ENCODE measurements at places on chromosomes 5 and 9.
A peak's percentile ranks its signal among the peaks of the same experiment; 100 is the strongest.

- peak; percentile 74 for DNase-seq
Observed at GRCh38 chr9:1083325-1083913, 33.3 kb downstream of the DMRT2 start.

GRCh38 chr5:131436081-131436480, 172.2 kb downstream of the CDC42SE2 start:
- no peak for DNase-seq

DNA sequence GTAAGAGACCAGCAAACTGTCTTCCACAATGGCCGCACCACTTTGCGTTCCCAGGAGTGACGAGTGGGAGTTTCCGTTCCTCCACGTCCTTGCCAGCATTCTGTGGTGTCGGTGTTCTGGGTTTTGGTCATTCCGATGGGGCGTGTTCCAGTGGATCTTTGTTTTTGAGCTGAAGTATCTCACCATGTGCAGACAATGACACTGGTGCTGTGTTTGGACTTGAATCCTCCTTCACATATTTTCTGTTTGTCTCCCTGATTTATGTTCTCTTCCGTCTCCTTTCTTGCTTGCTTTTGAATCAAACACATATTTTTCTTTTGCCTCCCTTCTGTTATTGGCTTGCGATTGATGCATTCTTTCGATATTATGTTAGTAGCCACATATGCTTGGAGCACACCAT, 60.8 kb upstream of the IRX4 start:
- no peak for DNase-seq

DNA sequence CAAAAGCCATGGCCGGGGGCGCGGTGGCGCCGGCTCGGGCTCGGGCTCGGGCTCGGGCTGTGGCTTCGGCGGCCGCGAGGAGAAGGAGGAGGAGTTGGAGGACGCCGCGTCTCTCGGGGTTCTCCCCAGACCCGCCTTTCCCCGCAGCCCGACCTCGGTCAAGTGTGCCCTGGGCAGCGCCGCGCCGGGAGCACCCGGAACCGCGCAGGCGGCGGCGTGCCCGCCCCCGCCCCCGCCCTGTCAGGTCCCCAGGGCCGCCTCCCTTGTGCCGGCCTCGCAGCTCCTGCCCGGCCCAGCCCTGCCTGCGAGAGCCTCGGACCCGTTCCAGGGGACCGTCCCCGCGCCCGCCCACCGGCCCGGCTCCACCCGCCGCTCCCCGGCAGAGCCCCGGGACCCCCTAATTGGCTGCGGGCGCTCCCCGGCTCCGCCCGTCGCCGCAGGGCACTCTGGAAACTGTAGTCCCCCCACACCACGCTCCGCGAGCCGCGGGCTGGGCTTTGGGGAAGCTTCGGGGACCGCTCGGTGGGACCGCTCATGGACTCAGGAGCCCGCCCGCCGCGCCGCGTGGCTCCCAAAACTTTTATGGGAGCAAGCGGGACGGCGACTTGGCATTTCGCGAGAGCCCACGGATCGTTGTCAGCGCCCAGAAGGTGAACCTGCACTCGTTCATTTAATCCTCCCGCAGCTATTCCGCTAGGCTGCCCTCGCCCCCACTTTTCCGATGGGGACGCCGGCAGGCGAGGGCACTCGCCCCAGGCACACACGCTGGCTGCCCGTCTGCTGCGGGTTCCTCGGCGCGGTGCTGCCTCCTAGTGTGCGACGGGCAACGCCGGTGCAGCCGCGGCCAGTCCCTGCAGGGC, at the start of gene STK10:
TSS of gene STK10 (minus strand) at position 192 of the 860 bp plus-strand sequence. CDS start at position 10, 182 bp downstream.
- DNase-seq = peak; percentile 97

DNA sequence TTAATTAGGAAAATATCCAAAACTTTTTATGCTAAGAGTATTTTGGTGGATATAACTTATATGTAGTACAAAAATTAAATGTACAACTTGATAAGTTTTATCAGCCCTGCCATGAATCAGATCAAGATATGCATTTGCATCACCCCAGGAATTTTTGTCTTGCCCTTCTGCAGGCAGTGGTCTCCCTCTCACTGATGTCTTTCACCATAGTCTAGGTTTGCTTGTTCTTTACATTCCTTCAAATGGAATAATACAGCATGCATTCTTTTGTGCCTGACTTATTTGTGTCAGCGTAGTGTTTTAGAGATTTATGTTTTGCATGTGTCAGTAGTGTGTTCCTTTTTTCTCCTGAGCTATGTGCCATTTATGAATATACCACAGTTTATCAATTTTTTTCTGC, 36.4 kb downstream of the RNF180 start:
- no peak for DNase-seq

GRCh38 chr5:77632526-77633206, 5.8 kb downstream of the OTP start:
- DNase-seq = no peak

- no peak for DNase-seq
Observed at GRCh38 chr5:5289537-5289936, 132.9 kb upstream of the ICE1 start.

DNA sequence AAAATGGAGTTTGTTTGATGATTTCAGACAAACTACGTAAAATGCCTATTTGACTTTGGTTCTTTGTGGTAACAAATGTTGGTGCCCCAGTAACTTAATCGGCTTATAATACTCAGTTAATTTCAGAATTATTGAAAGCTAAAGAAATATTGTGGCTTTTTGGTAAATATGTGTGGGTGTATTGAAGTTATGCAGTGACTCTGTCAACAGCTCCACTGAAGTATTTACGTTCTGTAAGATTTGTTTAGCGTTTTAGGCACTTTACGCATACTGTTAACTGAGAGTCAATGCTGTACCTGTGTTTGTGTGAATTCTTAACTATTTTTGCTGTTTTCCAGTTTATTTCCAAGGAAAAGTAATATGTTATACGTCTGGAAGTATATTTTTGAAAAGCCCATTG, 2.2 kb downstream of the RAD23B start:
- DNase-seq = no peak

GRCh38 chr5:3925022-3925421, 329.4 kb downstream of the IRX1 start:
- DNase-seq = no peak

DNA sequence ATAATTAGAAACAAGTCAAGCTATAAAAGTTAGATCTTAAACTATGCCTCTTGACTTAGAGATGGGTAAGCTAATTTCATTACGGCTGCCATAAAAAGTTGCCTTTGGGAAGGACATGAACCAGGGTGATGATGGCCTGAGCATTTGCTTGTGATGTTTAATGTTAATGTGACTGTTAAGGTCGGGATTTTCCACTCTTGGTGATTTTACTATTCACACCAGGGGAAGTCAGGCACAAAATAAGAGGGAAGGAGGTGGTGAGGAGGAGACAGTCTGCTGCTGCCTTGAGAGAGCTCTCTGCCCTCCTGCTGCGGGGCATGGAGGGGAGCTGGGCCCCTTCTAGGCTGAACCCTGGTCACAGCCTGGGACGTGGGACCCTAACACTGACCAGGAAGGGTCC, 34.4 kb downstream of the AHRR start:
- DNase-seq = peak; percentile 20

GRCh38 chr5:149618581-149619248, 37.4 kb downstream of the ARHGEF37 start:
- no peak for DNase-seq

- no peak for DNase-seq
Observed at GRCh38 chr9:90641086-90641485, 1.5 kb downstream of the DIRAS2 start.

- no peak for DNase-seq
Observed at GRCh38 chr9:125183561-125183960, 6.0 kb downstream of the PPP6C start.

- DNase-seq = no peak
Observed at GRCh38 chr9:72400866-72401265, 35.9 kb upstream of the ZFAND5 start.

GRCh38 chr9:98380065-98380681, 124.7 kb upstream of the TBC1D2 start:
- no peak for DNase-seq

GRCh38 chr5:131745703-131746102, 51.1 kb downstream of the FNIP1 start:
- DNase-seq = no peak

DNA sequence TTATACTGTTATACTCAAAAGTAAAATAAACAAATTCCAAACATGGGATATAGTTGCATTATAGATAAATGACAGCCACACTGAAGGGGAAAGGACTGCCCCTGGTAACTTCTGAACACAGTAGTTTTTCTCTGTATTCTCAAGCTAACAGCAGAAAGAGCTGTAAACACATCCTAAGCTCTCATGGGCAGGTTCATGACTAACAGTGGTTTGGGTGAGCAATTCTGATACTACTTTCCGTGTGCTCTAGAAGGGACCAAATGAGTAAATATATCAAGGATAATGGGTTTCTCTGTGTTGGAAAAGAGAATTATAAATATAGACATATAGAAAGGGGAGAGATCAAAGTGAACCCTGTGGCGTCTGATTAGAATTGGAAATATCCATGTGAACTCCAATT, 2.2 kb upstream of the LCN6 start:
- no peak for DNase-seq

- DNase-seq = no peak
Observed at GRCh38 chr9:16651446-16651964, 219.0 kb downstream of the BNC2 start.

- DNase-seq = no peak
Observed at GRCh38 chr9:98992885-98993569, 49.3 kb downstream of the COL15A1 start.

GRCh38 chr5:73204332-73204731, 31.3 kb downstream of the TMEM174 start:
- DNase-seq = no peak

GRCh38 chr5:158414780-158415179, 555.8 kb upstream of the CLINT1 start:
- DNase-seq = no peak

- DNase-seq = no peak
Observed at GRCh38 chr9:137158625-137159024, 11.2 kb downstream of the LRRC26 start.

GRCh38 chr9:126203313-126203712, 123.3 kb upstream of the MVB12B start:
- no peak for DNase-seq

DNA sequence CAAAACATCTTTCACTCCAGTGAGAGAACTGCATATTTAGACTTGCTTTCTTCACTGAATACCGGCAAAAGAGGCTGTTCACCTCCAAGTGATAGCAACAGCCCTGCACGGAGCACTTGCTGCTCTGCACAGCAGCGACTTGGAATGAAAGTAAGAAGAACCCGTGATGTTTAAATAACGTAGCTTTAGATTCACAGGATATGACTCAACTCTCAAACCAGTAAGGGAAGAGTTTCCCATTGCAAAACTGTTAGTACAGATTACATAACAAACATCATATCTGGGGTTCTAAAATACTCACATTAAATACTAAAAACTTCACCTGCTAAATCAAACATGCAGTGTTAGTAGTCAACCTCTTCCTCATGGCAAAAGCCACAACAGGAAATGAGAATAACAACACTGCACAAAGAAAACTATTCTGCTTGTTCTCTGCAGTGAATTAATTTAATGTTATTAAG, 203.4 kb downstream of the MCTP1 start:
- no peak for DNase-seq

- no peak for DNase-seq
Observed at GRCh38 chr9:72586388-72587130, 65.2 kb downstream of the TMC1 start.

- peak; percentile 82 for DNase-seq
Observed at GRCh38 chr5:129460936-129461710, 1.0 kb downstream of the ADAMTS19 start.

DNA sequence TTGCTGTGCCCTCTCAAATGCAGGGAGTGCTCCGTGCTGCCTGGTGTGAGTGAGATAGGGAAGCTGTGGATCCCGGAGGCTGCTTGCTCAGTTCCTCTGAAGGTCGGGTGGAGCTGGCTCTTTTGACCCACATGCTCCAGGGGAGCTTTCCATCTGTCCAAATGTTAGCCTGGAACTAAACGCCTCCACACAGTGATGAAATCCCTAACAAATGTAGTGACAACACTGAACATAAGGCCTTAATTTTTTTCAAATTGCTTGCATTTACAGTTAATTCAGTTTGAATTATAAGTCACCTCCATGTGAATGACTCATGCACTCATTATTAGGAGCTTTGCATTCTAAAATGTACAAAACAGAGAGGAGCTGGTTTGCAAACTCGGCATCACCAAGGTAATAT, 27.0 kb downstream of the PRDM6 start:
- DNase-seq = no peak

DNA sequence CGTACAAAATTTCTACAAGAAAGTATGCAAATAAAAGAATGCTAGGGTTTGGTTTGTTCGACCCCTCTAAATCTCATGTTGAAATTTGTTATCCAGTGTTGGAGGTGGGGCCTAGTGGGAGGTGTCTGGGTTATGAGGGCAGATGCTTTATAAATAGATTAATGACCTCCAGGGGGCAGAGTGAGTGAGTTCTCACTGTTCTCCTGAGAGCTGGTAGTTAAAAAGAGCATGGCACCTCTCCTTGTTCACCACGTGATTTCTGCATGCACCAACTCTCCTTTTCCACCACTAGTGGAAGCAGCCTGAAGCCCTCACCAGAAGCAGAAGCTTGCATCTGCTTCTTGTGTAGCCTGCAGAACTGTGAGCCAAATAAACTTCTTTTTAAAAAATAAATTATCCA, 50.4 kb upstream of the FAM170A start:
- no peak for DNase-seq

DNA sequence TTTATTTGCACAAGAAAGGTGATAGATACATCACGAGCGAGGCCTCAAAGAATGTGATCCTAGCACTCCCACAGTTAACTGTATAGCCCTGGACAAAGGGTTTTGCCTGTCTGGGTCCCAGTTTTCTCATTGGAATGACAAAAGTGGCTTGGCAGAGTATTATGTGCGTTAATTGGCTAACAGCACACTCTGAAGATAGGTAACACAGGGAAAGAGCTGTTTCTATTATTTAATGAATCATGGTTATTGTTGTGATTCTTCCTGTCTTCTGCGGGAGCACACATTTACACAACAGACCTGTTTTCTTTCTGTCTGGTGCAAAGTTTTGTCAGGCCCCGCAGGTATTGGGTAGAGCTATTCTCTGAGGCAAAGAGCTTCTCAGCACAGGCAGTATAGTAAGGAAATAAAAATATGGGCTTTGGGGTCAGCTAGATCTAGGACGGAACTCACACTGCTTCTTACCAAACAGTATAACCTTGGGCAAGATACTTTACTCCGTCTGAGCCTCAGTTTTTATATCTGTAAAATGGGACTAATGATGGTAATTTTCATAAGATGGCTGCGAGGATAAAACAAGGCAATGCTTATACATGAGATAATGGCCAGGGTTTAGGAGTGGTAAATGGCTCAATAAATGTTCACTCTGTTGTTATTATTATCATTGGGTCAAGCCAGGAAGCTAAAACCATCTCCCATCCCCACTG, 78.9 kb downstream of the PLAC8L1 start:
- DNase-seq = no peak

GRCh38 chr5:42991404-42992087, 48.6 kb downstream of the ANXA2R start:
- no peak for DNase-seq

- no peak for DNase-seq
Observed at GRCh38 chr5:60648175-60648574, 51.8 kb downstream of the DEPDC1B start.

DNA sequence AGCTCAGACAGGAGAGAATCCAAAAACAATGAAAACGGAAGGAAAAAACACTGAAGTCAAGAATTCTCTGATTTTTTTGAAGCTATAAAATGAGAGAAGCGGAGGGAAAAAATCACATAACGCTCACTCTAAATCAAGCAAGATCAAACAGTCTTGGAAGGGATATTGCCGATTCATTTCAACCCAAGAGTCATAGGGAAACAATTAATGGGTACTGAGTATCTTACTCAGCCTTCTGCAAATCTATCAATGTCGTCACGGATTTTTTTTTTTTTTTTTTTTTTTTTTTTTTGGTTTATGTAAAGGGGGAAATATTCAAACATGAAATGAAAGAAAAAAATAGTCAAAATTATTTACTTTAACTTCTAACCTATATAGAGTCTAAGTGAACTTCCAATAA, 9.5 kb downstream of the MEF2C start:
- no peak for DNase-seq
